ENCODE measurements at places on chromosomes 11 and 22. TPM values are rescaled to one million over a fixed set of nuclear protein-coding genes. Genes with fewer than 3 reads are reported as not detected.

Gene GAS2
- 2.3 TPM for total RNA-seq

Gene TBX10
- total RNA-seq, result not detected

Gene ANKK1
- total RNA-seq, result not detected

Gene RCOR2
- total RNA-seq, result not detected

Gene MYRF
- not detected for total RNA-seq

All from thyroid gland (tissue), 4 donors.